Activated B cell treated with CpG ODN at 0.5 μM for 24 hours (primary cell): ENCODE measurements at places on chromosomes 1 and 21.

GRCh38 chr1:226004396-226004795 lies 5.3 kb upstream of the SDE2 start:
- no peak for DNase-seq

GRCh38 chr1:77473690-77474089 lies 191.9 kb downstream of the AK5 start:
- no peak for DNase-seq

- DNase-seq = no peak
Measured at GRCh38 chr1:185722098-185722497, 12.1 kb upstream of the HMCN1 start.

DNA sequence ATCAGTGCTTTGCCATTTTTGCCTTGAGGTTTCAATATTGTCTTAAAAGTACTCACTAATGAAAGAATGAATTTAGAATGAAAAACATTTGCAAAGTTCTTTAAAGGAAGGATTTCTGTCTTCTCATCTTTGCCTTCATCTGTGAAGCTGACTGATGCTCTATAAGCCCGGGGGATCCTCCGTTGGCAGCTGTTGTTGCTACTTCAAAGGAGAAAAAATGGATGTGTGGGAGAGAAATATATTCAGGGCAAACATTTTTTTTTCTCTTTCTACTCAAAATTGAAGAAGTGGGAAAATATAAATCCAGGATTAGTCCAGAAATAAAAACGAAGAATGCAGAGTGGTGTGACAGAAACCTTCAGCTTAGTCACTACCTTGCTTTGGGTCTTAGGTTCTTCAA lies 142.5 kb downstream of the OLFM3 start:
- DNase-seq = no peak
